Vein endothelial cell (primary cell): ENCODE measurements at places on chromosomes 11 and 22. TPM values are rescaled to one million over a fixed set of nuclear protein-coding genes. Genes with fewer than 3 reads are reported as not detected.

The UCP2 gene
- total RNA-seq, result under 0.01 and 4.2 TPM in 2 replicates

The GAL3ST1 gene
- total RNA-seq, result not detected in 2 replicates

The EMID1 gene
- under 0.01 TPM in 1 of 2 replicates, not detected in the other for total RNA-seq

The TIGD3 gene
- total RNA-seq, result 0.29 and 0.33 TPM in 2 replicates

The OR10A2 gene
- not detected in 2 replicates for total RNA-seq

The SIK2 gene
- total RNA-seq, result 11.9 and 13.1 TPM in 2 replicates

The OR2AG1 gene
- total RNA-seq, result under 0.01 TPM in 1 of 2 replicates, not detected in the other

The OR52A1 gene
- not detected in 2 replicates for total RNA-seq

The NPAS4 gene
- not detected in 2 replicates for total RNA-seq

The B4GALNT4 gene
- 2.3 and 2.6 TPM in 2 replicates for total RNA-seq

The ISX gene
- not detected in 2 replicates for total RNA-seq

The MMP3 gene
- total RNA-seq, result not detected in 2 replicates

The OR5B3 gene
- not detected in 2 replicates for total RNA-seq

The LRRC74B gene
- not detected in 2 replicates for total RNA-seq

The HMBS gene
- total RNA-seq, result 6.9 and 7.3 TPM in 2 replicates

The OR51B4 gene
- not detected in 2 replicates for total RNA-seq

The PDE3B gene
- total RNA-seq, result 0.29 and 0.33 TPM in 2 replicates

The GVQW3 gene
- 1.6 and 1.9 TPM in 2 replicates for total RNA-seq

The TECTA gene
- total RNA-seq, result 0.33 and 0.67 TPM in 2 replicates

The SMIM38 gene
- total RNA-seq, result 0.33 TPM in 1 of 2 replicates, not detected in the other

The NLRP14 gene
- total RNA-seq, result 0.10 and 0.65 TPM in 2 replicates

The BID gene
- 53.9 TPM in 2 replicates for total RNA-seq

The SMC1B gene
- total RNA-seq, result not detected in 2 replicates

The PARVG gene
- total RNA-seq, result under 0.01 and 0.33 TPM in 2 replicates

The P2RY6 gene
- 0.29 and 0.33 TPM in 2 replicates for total RNA-seq

The XKR3 gene
- not detected in 2 replicates for total RNA-seq

The NOL12 gene
- total RNA-seq, result 15.0 and 21.0 TPM in 2 replicates

The TCN2 gene
- total RNA-seq, result 58.1 and 70.2 TPM in 2 replicates

The IRF7 gene
- total RNA-seq, result 11.2 and 14.0 TPM in 2 replicates

The TSGA10IP gene
- not detected in 2 replicates for total RNA-seq

The SLC22A6 gene
- total RNA-seq, result not detected in 2 replicates

The CDCA5 gene
- total RNA-seq, result 9.5 and 15.1 TPM in 2 replicates

The NXPE4 gene
- not detected in 2 replicates for total RNA-seq

The OR6A2 gene
- 0.33 and 0.38 TPM in 2 replicates for total RNA-seq

The FAT3 gene
- total RNA-seq, result 0.10 and 0.33 TPM in 2 replicates

The MYO18B gene
- total RNA-seq, result not detected in 2 replicates

The PANX3 gene
- not detected in 2 replicates for total RNA-seq

The PTPN5 gene
- total RNA-seq, result not detected in 2 replicates

The GRK2 gene
- total RNA-seq, result 40.5 and 46.1 TPM in 2 replicates

The SAA1 gene
- not detected in 2 replicates for total RNA-seq

The PKNOX2 gene
- total RNA-seq, result 0.10 and 0.33 TPM in 2 replicates

The SYT9 gene
- 1.1 and 2.6 TPM in 2 replicates for total RNA-seq

The CABP7 gene
- not detected in 2 replicates for total RNA-seq

The SAA4 gene
- not detected in 2 replicates for total RNA-seq
